ENCODE measurements at places on chromosomes 1 and 21.

DNA sequence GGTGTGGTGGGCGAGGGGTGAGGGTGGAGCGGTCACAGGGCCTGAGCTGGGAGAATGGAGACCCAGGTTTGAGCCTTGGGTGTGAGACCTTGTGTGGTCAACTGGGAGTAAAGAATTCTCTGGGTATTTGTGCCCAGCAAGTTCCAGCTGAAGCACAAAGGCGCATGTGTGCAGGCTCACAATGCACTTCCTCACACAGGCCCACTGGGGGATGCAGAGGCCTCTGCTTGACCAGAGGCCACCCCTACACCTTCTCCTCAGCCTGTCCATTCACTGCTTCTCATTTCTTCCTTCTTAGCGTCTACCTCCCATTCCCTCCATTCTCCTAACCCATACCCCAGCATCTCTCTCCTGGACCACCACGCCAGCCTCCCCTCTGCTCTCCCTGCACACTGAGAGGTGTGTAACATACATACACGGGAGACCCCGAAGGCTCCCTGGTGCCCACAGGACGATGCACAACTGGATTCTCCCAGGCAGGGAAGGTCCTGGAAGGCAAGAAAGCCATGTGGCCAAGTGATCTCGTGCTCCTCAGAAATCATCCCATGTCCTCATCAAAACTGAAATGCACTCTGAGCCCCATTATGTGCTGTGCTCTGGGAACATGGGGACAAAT lies 12.3 kb upstream of the TTC39A start:
- DNase-seq: no peak

GRCh38 chr21:45982758-45983648 lies 1.4 kb downstream of the COL6A1 start:
- DNase-seq: no peak

- no peak for DNase-seq
Measured at GRCh38 chr1:197696372-197696771, 78.9 kb downstream of the DENND1B start.

- no peak for DNase-seq
Measured at GRCh38 chr1:174167265-174167803, 8.0 kb downstream of the RABGAP1L start.

- DNase-seq: no peak
Measured at GRCh38 chr1:244865028-244865371, 657 bp upstream of the HNRNPU start.
